ENCODE measurements at places on chromosomes 2 and 18.

- ATAC-seq, result peak; percentile 79
Observed at GRCh38 chr18:22277758-22278157, 108.4 kb downstream of the GATA6 start.

GRCh38 chr18:79385326-79385707 is 10.4 kb upstream of the NFATC1 start:
- no peak for ATAC-seq

DNA sequence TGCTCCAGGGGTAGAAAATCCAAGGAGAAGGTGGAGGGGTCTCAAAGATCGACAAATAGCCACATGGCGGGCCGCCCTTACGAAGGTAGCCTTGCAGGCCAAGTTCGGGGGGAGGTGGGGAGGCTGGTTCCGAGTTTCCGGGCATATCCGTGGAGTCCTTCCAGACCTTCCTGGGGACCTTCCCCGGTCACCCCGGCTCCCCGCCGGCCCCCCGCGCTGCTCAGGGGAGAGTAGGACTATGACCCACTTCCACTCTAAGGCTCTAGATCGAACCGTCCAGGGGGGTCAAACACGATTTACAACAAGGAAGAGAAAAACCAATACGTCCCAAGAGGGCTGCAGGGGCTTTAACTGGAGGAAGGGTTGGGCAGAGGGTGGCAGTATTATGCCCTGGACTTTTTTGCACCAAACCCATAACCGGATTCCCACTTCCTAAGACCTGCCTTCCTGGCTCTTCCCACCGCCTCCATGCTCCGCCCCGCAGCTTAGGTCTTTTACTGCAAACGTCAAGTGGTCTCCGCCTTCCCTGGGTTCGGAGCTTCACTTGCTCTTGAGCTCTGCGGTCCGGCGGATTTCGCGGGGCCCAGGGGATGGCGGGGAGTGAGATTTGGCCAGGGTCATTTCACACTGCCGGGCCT is 779 bp upstream of the LYPD6 start:
- ATAC-seq, result peak; percentile 17

DNA sequence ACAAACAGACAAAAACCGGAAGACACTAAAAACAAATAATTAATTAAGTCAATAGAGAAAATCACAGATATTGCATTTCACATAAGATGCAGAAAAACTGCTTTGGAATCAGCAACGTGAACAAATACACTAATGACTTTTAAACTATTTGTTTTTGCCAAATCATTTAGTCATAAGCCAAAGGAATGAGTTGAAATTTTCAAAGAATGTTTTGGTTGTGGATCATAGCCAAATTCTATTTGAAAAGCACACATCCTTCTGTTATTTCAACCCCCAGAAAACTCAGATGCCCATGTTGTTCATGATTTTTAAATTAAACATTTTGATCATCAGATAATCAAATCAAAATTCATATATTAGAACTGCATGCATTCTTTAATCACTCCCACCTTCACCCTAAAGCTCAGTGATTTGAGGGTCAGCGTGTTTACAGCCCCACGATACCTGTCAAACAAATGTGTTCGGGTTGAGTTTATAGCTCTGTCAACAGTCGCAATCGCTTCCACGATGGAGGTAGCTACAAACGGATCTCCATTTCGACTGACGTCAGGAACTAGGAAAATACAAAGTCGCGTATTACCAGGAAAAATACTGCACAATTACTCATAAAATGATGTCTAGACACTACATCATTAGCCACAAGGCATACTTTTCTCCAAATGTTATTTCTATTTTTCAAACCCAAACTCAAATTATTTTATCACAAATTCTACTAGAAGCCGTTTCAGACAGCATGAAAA is 90.2 kb downstream of the PXDN start:
- ATAC-seq, result no peak
